SW 1271 (cell line): ENCODE measurements at places on chromosomes 13 and 19.

GRCh38 chr19:35144600-35145436 lies 1.8 kb downstream of the FXYD7 start:
- peak; percentile 32 for DNase-seq

DNA sequence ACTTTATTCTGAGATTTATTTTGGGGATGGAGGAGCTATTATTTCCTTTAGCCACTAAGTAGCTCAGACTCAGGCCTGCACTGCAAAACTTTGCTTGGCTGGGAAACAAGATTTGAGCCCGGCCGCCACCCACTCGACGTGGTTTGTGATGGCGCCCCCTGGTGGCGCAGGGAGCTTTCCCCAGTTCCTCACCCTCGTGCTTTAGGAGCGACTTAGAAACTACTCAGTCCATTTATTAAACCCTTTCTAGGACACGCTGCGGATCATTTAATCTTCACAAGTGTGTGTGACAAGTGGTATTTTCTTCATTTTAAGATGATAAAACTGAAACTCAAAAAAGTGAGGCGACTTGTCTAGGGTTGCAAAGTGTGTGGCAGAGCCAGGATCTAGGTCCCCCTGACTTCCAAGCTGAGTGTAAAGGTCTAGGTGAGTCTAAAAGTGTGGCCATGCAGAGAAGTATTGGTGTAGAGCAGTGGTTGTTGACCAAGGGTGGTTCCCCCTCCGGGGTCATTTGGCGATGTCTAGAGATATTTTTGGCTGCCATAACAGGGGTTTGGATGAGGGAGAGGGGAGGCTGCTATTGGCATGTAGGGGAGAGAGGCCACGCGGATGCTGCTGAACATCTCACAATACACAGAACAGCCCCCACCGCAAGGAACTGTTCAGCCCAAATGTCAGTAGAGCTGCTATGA lies 2.2 kb downstream of the CXCL17 start:
- peak; percentile 51 for DNase-seq

DNA sequence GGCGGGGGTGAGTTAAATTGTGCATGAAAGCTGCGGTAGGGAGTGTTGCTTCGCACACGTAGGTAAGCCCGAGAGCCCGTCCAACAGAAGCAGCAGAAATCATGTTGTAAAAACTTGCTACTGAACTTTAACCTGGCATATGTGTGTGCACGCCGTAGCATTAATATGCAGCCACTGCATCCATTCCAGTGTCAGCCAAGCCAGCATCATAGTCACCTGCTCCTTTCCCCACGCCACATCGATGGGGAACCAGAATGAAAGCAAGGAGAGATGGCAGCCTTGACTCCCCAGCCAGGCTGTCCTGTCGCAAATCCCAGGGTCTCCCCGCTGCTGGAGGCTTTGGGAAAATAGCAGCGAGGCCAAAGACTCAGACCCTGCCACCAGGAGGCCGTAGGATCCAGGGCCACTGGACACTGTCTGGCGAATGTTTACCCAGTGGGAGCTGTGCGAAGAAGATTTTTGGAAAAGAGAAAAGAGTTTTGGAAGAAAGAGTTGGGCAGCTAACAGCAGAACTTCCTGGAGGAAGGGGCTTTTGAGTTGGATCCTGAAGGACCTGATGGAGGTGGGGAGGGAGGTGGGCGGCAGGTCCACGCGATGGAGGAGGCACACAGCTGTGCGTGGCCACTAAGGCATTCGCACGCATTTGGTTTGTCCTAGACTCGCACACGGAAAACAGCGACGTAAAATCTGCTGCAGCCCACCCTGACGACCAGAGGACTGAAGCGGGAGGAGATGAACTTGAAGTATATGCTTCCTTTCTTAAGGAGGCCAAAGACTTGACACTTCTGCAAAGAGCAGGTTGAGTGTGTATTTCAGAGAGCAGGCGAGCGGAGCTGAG lies 48.7 kb upstream of the RANBP3 start:
- DNase-seq: no peak

DNA sequence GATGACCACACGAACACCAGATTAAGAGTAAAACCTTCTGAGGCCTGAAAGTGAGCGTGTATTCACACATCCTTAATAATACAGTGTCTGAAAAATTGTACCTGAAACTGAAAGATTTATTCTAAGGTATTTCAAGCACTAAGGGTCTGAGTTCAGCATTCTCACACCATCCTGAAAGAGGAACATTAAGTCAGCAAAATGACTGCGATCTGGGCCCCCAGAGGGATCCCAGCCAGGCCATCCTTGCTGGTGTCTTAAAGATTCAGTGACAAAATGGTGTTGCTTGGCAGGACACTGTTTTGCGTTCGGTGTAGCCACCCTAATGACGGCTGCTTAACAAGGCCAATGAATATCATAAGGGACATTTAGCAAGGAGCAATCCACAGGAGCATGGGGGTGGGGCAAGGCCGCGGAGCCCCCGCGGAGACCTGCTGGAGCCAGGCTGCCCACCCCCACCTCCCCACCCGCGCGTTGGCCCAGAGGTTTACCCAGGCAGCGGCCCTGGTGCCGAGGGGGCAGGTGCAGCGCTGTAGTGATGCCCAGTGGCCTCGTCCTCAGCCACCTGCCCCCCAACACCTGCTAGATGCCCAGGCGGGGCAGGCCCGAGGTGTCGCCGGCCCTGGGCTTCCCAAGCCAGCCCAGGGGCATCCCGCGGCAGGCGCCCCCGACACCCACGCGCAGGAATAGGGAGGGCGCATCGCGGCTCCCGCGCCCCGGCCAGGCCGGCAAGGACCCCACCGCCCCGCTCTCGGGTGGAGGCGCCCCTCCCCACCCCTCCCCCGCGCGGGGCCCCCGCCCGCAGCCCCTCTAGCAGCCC lies 742 bp downstream of the NALCN start:
- peak; percentile 69 for DNase-seq

DNA sequence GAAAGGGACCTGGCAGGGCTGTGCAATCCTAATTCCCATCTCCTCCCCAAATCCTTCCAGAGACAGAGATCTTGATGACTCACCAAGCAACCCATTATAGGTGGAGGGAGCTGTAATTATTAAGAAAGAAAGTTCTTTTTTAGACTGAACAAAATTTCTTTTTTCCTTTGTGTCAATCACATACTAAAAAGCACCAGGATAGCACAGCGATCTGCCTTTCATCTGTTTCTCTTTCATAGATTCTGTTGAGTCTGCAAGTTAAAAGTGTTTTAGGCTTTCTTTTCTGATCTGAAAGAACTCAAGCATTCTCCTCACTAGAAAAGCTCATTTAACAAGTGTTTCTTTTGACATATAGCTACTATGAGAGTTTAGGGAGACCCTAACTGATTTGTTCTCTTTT lies 222.8 kb downstream of the DCT start:
- DNase-seq: no peak

GRCh38 chr19:11461453-11461852 lies 19.4 kb downstream of the ELAVL3 start:
- no peak for DNase-seq

- DNase-seq: peak; percentile 8
These were observed 64.2 kb upstream of the UQCRFS1 start for GRCh38 chr19:29277102-29277501.

GRCh38 chr19:24101459-24102115 lies 14.6 kb downstream of the ZNF254 start:
- no peak for DNase-seq

- DNase-seq: no peak
These were observed 30.9 kb downstream of the SHISA2 start for GRCh38 chr13:26020891-26021290.

DNA sequence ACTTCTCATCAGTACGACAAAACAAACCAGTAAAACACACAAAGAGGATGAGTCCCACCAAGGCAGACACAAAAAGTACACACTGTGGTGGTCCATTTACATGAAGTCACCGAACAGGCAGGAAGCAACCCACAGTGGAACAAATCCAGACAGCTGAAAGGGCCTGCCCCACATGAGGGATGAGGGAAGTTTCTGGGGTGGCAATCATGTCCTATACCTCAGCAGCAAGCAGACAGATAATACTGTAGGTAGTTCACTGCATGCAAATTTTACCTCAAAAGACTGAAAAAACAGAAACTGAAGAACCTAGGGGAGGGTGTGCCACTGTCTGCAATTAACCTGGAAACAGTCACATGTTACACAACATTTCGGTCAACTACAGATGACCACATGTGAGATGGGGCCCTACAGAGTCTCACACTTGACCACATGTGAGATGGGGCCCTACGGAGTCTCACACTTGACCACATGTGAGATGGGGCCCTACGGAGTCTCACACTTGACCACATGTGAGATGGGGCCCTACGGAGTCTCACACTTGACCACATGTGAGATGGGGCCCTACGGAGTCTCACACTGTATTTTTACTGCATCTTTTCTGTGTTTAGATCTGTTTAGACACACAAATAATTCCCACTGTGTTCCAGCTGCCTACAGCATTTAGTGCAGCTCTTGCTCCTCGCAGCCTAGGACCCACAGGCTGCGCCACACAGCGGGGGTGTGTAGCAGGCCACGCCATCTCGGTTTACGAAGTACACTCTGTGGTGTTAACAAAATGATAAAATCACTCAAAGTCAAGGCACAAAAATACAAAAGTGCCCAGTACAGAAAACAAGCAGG lies 22.2 kb downstream of the PCID2 start:
- no peak for DNase-seq

GRCh38 chr19:48110350-48110966 lies at the start of gene PLA2G4C:
PLA2G4C (minus strand) TSS chr19:48110817; CDS start chr19:48106529, 4,288 bp downstream.
- no peak for DNase-seq

- no peak for DNase-seq
These were observed 14.8 kb upstream of the CALM3 start for GRCh38 chr19:46586294-46586693.
